ENCODE measurements at places on chromosomes 3 and 15. TPM values are rescaled to one million over a fixed set of nuclear protein-coding genes. Genes with fewer than 3 reads are reported as not detected.

- H3K36me3 ChIP-seq: no peaks in the 10 kb centered on the region
- H3K27me3 ChIP-seq: no peaks in the 10 kb centered on the region
- H3K27ac ChIP-seq: no peak overlapping the region
Measured at GRCh38 chr3:143486611-143487010, 361.7 kb downstream of the SLC9A9 start.

Gene MASP1
- not detected for total RNA-seq

DNA sequence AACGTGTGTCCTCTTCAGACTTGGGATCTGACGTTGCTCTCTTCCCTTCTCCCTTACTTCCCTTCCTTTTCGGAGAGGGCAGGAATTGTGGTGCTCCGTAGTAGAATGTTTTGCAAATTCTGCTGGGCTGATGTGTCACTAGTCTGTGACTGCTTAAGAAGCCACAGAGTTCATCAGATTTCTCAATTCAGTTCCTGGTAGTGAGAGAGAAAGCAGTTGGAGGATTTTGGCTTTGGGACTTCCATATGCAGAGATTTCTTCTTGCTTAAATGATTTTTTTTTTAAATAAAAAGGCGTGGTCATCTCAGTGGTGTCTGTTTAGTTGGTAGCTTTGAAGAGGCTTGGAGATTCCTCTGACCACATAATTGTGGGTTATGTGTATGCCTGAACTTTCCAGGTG, 10.1 kb downstream of the CEMIP start:
- no peaks in the 10 kb centered on the region for H3K4me1 ChIP-seq
- H3K4me3 ChIP-seq: no peak overlapping the region
- H3K27me3 ChIP-seq: peaks cover 3% of the 10 kb centered on the region
- no peaks in the 10 kb centered on the region for H3K36me3 ChIP-seq
- no peak overlapping the region for H3K27ac ChIP-seq

Gene CSPG4
- total RNA-seq: not detected

DNA sequence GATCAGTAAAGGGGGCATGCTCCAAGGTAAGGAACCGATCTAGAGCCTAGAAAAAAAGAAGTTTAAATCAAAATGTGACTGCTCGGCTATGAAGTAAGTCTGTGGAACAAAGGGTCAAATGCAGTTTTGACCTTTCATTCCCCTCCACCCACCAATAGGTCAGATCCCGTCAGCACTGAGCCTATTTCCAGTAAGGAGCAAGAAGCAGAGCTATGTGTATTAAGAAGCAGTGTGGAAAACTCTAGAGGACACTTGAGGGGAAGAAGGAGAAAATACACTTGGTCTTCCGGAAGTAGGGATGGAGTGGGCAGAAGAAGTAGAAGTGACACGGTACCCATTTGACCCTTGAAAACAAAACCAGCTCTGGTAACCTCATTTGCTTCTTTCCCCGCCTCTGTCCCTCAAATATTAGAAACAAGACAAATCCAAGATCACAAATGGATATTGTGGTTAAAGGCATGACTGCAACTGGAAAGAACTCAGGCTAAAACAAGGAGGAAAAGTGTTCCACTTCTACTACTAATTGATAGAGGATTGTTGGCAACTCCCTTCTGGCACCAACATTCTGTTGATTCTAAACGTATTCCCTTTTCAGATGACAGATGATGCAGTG, 888.3 kb upstream of the NR2F2 start:
- no peak overlapping the region for H3K4me3 ChIP-seq
- H3K4me1 ChIP-seq: peaks cover 10% of the 10 kb centered on the region
- H3K27ac ChIP-seq: no peak overlapping the region
- no peaks in the 10 kb centered on the region for H3K27me3 ChIP-seq

DNA sequence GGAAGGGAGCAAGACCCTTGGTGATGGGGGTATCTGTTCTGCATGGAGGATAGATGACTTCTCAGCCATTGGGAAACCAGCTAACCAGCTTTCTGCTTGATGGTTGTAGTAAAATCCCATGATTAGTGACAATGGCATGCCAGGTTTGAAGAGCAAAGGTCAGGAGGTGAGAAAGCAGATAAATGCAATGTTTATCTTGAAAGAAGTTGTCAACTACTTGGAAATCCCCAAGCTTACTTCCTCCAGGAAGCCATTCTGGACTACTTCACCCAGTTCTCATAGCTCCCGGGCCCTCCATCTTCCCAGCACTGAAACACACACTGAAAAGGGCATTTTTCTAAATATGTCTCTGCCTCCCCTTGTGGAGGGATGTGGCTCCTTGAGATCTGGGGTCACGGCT, 51.3 kb downstream of the SMAD3 start:
- H3K4me3 ChIP-seq: no peak overlapping the region
- no peak for DNase-seq
- peaks cover 75% of the 10 kb centered on the region for H3K4me1 ChIP-seq
- no peaks in the 10 kb centered on the region for H3K27me3 ChIP-seq
- H3K27ac ChIP-seq: no peak overlapping the region

Gene PEX5L
- not detected for total RNA-seq

Measured in naive thymus-derived CD4-positive, alpha-beta T cell (primary cell).